ENCODE measurements at places on chromosomes 11 and 22.
A peak's percentile ranks its signal among the peaks of the same experiment; 100 is the strongest.

- no peak for DNase-seq
These were observed 75.0 kb downstream of the JRKL start for GRCh38 chr11:96464700-96465307.

GRCh38 chr22:29937940-29938693 is 55.1 kb downstream of the MTMR3 start:
- DNase-seq, result no peak

DNA sequence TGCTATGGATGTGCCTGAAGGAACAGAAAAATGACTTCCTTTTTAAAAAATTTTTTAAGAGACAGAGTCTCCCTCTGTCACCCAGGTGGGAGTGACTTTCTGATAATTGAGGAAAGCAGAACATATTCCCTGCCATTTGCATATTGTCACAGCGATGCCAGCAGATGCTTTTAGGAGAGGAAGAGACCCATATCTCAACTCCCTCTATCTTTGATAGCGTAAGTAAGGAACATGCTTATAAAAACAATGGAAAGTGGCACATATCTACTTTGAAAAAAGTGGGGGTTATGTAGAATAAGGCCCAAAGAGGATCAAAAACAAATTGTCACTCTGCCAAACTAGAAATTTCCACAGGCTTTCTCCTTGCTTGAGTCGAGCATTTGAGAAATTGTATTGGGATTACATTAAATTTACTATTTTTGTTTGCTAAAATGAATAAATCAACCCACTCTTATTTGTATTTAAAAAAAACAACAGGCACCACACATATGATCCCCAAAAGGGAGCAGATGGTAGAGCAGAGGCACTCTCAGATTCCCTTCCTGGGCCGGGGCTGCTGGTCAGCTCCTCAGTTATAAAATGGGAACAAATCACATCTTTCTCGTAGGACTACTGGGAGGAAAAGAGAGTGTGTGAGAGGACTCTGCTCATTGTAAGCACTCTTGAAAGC is 68.8 kb upstream of the TSPAN18 start:
- DNase-seq, result no peak

DNA sequence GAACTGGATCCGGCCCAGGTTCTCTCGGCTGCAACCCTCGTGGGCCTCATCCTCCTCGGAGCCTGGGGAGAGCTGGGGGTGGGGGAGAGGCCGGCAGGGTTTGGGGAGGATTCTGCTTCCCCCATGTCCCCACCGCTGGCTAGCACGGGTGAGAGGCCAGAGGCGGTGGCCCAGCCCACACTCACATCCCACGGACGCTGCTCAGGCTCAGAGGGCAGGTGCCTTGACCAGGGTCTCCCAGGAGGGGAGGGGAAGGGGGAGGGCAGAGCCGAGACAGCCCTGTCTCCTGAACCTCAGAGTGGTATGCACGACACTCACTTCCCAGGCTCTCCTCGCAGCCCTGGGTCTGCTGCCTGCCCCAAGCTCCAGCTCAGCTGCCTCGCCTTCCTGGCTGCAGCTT is 19.6 kb downstream of the LRRC10B start:
- DNase-seq, result no peak

DNA sequence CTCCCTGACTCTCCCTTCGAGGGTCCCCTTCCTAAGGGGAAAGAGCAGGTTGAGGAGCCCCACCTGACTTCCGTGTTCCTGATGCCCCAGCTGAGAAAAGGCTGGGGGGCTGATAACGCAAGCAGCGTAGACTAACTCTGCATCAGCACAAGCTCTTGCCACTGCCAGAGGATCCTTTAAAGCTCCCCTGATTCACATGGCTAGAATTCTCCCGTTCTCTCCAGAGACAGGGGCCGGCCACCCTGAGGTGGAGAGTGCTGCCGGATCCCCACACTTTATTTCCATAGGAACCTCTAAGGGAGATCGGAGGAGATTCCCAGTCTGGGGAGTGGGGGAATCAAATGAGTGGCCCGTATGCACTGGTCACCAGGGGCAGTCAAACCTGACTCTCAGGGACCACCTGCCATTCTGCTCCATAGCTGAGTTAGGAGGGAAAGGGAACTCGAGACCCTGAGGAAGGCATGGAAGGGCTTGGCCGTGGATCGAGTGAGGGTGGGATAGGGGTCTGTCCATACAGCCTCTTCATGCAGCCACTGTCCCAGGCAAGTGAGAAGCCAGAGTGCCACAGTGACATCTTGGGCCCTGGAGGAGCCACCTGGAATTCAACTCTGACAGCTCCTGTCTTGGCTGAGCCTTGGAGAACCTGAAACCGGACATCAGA is 1.4 kb upstream of the VSIG10L2 start:
- DNase-seq, result no peak

DNA sequence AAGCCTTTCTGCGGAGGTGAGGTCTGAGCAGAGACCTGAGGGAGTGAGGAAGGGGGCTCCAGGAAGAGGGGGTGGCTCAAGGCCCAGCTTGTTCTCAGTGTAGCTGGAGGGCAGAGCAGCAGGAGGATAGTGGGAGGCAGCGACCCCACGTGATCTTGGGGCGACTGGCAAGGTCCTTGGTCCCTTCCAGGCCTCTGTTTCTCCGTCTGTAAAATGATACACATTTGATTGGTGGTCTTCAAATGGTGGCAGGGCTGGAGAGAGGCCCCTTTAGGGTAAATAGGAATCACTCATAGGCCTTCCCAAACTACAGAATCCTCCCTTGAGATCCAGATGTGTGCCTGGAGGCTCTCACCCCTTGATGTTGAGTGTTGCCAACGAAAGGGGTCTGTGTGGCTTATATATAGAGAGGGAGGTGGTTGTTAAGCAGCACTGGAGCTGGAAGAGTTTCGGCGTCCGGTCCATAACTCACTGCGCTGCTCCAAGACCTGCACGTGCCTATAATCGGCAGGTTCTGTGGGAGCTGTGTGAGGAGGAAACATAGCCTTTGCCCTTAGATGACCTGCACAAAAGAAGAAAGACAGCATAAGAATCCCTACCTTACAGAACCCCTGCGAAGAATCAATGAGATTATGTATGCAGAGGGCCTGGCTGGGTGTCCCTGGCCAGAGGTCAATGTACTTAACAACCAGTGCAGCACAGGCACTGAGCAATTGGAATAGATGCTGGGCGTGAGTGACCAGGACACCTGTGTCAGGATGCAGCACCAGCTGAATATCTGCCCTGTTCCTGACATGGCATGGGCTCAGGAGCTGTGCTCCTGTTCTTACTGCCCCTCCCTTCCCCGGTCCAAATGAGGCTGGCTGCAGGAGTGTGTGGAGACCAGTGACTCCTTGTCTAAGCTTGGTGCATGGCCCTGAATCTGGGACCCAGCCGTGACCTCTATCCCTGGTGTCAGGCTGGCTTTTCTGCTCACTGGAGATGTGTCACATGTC is 28.7 kb downstream of the OTOG start:
- DNase-seq, result no peak

DNA sequence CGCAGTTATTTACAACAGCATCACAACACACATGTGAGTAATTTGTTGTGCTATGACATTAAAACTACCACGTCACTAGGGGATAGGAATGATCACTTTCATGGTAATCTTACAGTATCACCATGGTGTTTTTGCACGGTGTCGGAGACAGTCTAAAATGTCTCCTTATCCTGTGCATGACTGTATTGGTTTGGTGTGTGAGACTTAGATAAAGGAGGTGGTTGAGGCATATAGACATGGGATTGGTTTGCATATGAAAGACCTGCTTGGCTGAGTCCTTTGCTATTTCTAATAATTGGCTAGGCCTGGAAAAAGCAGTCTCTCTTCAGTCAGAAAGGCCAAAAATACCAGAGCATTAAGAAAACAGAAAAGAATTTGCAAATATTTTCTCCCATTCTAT is 30.2 kb downstream of the MSANTD4 start:
- DNase-seq, result no peak

DNA sequence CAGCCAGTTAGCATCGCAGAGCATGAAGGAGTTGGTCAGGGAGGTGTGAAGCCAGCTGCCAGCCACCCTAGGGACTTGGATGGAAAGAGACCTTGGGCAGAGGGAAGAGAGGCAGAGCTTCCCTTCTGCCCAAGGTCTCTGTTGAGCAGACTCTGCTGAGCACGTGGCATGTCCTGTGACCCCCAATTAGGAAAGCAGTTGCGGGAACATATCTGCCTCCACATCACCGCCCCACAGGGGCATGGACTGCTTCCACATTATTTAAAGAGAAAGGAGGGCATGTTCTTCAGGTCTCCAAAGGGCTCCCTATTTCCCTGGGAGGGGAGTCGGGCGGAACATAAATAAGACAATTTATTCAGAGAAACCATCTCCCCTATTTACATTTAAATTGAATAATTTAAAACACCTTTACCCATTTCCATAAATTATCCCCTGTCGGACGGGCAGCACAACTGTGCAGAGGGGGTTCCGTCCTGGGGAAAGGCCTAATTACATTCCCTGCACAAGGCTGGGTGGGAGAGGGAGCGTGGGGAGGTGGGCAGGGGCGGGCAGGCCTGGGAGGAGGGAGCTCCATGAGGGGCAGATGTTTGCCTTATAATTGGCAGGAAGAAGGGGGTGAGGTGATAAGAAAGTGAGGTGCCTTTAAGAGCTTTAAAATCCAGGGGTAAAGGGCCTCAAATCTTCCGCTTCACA is 88.8 kb upstream of the THY1 start:
- no peak for DNase-seq

DNA sequence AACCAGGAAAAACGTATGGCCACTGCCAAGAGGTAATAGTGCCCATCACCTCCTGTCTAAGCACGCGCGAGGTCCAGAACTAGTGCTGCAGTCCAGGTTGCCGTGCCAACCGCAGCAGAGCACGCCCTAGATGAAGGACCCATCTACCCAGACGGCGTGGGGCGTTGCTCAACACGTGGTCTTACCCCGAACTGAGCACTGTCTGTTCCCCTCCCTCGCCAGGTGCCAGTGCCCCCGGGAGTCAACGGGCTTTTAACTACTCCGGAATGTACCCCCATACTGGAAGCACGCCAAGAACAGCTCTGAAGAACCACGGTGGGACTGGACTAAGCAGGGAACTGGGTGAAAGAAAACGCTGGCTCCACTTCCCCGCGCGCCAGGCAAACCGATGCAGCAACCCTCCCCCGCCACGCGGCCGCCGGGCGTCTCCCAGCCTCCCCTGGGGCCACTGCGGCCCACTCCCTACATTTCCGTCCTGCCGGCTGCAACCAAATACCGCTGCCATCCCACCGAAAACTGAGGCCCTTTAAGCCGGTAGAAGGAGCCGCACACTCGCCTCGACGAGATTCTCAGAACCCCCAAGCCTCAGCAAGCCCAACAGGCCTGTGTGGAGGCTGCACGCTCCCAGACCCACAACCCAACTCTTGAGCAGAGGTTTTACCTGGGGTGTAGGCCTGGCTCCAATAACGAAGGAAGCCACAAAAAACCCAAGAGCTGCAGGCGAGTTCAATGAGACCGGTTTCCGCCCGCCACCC is at the start of gene HSPA8:
HSPA8 (minus strand) TSS at position 734 of the 755 bp plus-strand sequence. CDS start 812 bp downstream, outside the sequence.
- peak; percentile 30 for DNase-seq
